ENCODE measurements at places on chromosomes 13 and 19.

DNA sequence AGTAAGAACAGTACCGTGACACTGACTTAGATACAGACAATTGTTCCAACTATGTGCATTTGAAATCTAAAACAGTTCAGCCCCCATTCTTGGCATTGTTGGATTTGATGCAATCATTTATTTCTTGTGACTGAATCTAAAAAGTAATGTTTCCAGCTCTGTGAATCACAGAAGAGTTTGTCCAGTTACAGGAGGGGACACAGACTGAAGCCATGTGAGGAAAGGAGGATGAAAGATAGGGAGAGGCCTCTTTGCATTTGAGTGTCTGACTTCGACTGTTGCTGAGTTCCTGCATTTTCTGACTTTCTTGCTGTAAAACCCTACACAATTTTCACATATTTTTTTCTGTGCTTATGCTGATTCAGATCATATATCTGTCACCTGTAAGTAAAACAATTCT lies 179.3 kb upstream of the PCDH17 start:
- no peak for DNase-seq

- DNase-seq, result no peak
Measured at GRCh38 chr19:2482354-2483038, 6.6 kb downstream of the GADD45B start.

- DNase-seq, result no peak
Measured at GRCh38 chr13:31081316-31081715, 80.4 kb downstream of the HSPH1 start.

GRCh38 chr13:46663206-46664037 lies 110.5 kb downstream of the LRCH1 start:
- no peak for DNase-seq

- peak; percentile 33 for DNase-seq
Measured at GRCh38 chr19:58059003-58059670, at the start of gene ZNF135. Gene ZNF135 (plus strand): TSS chr19:58059282. CDS start chr19:58060003, 721 bp downstream.

- DNase-seq, result no peak
Measured at GRCh38 chr19:9936326-9937000, at the start of gene OLFM2. Gene OLFM2 (minus strand): TSS chr19:9936515. CDS start chr19:9936366, 149 bp downstream.

DNA sequence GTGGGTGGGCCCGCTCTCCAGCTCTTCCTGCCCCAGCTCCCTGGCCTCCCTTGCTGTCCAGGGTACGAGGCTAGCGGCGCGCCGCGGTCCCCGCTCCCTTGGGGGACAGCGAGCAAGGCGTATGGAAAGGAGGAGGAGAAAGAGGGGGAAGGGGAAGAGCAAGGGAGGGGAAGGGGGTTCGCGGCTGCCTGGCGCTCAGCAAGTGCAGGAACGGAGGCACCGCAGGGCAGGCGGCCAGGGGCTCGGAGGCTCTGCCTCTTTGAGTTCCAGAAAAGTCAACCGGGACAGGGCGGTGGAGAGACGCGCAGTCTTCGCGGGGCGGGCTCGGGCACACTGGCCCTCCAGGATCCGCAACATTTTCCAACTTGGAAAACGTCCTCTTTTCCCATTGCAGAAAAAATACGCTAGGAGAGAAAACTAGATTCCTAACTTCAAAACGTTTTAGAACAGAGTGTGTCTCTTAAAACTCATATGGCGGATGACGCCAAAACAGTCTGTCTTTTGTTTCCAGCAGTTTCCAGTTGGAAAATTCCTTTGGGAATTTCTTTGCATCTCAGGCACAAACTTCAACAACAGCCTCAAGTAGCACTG lies 23.1 kb upstream of the TNFRSF19 start:
- DNase-seq, result no peak

Measured in stimulated activated CD8-positive, alpha-beta memory T cell treated with anti-CD3 and anti-CD28 coated beads, Interleukin-12 subunit alpha, Interleukin-12 subunit beta, amount 100 ng/mL, for 1 hour (primary cell).